ENCODE measurements at places on chromosomes 2 and 18.
A peak's percentile ranks its signal among the peaks of the same experiment; 100 is the strongest.

DNA sequence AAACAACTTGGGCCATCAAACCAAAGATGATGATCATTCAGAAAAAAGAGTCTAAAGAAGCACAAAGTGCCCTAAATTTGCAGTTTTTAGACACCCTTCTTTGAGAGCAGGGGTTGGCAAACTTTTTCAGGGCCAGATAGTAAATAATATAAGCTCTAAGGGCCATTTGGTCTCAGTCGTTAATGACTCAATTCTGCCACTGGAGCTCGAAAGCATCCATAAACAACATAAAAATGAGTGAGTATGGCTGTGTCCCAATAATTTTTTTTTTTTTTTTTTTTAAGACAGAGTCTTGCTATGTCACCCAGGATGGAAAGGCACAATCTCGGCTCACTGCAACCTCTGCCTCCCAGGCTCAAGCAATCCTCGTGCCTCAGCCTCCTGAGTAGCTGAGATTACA lies 152.3 kb downstream of the DTNB start:
- no peak for DNase-seq

GRCh38 chr18:45423659-45424058 lies 191.6 kb upstream of the SLC14A2 start:
- DNase-seq, result no peak

DNA sequence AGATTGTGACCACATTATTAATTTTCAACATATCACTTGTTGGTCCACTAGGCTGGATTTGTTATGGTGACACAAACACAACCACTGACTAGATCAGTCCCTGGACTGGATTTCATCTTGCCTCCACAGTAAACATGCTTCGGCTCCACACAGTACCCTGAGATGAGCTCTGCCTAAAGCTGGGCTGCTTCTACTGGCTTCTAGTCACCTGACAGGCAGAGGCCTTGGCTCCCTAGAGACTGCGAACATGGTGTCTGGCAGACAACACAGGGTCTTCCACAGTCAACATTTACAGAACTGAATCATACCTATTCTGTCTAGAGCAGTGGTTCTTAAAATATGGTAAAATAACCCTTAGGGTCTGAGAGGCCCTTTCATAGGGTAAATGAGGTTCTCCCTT lies 69.2 kb downstream of the RIT2 start:
- no peak for DNase-seq

GRCh38 chr2:85792783-85793441 lies 39.1 kb downstream of the ATOH8 start:
- no peak for DNase-seq

GRCh38 chr2:29042561-29043075 lies 31.7 kb downstream of the PCARE start:
- DNase-seq, result no peak

DNA sequence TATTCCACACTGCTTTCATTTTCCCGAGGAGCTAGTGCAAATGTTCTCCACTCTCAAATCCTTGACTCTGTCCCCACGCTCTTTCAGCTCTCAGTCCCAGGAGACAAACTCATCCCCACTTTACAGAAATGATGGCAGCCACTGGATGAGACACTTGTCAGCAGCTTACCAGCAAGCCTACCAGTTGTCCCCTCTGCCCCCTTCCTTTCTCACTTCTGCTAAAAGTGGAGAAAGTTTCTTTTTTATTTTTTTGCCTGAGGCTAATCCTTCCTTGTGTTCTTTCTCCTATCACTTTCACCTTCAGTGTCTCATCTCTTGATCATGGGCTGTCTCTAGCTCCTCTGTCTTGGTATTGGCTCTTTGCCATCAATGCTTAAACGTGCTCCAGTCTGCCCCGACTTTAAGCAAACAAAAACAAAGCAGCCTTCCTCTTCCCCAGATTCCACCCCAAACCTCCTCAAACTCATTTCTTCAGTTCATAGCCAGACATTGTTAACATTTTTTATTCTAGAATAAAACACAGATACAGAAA lies 64.5 kb downstream of the TTC32 start:
- no peak for DNase-seq

DNA sequence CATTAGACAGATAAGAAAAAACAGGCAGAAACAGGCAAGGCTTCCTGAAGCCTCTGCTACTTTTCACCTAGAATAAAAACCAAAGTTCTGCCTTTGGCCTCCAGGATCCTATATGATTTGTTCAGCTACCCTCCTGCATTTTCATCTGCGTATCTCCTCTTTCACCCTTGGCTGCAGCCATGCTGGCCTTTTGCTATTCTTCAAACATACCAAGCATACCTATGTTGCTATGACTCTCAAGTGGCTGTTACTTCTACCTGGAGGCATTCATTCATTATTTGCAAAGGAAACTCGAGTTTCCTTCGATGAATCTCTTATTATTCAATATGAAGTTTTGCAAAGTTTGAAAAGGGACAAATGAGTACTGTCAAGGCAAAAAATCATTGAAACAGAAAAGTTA lies 106.4 kb upstream of the HNMT start:
- DNase-seq, result no peak

DNA sequence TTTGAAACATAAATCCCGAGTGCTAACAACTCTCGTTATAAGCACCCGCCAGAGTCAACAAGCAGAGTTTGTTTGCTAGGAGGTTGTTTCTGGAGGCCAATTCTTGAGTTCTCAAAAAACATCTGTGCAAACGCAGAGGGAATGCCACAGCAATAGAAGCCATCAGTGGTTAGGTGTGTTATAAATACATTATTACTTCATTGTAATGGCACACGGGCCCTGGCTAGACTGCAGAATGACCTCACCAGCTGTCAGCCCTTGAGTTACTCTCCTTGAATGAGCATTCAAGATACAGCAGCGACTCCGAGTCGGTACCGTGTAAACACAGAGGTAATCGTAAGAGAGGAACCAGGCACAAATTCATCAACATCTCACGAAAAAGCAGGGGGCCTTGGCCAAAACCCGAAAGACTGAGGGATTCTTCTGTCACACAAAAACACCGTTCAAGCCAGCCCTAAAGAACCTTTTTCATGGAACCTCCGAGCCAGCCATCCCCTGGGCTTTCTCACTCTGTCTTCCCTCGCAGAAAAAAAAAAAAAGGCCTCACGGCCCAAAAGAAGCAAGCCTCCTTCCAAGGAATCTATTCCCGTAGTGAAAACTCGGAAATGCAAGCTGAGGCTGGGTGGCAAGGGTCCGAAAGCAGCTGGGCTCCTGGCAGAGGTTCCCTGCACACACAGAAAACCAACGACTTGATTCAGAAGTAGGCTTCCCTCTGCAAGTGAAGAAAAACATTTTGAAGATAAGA lies 133.7 kb upstream of the MEIS1 start:
- no peak for DNase-seq

DNA sequence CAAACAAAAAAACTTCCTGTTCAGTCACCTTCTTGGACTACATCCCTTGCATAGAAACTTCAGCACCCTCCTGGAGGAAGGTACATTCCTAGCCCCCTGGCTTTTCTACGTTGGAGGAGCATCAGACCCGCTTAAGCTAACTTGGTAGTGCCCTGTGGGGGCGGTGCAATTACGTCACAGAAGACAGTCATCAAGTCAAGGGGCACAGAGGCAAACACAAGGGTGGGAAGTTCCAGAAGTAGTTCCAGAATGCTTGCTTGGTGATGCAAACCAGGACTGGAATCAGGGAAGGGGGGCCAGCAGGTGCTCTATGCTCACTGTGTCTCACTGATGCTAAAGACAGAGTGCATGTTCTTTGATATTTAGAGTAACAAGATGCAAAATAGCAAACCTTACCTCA lies 15.2 kb upstream of the AGFG1 start:
- no peak for DNase-seq

GRCh38 chr2:112004253-112004645 lies 50.8 kb upstream of the TMEM87B start:
- DNase-seq, result no peak

- DNase-seq, result no peak
Measured at GRCh38 chr2:43073401-43073825, 153.0 kb downstream of the ZFP36L2 start.

GRCh38 chr2:54228945-54229344 lies 27.1 kb downstream of the TSPYL6 start:
- DNase-seq, result no peak

GRCh38 chr18:58635891-58636290 lies 7.0 kb upstream of the ALPK2 start:
- DNase-seq, result no peak

GRCh38 chr18:22977847-22978701 lies 44.9 kb downstream of the RBBP8 start:
- peak; percentile 93 for DNase-seq

GRCh38 chr2:54387059-54387991 lies 68.8 kb upstream of the SPTBN1 start:
- no peak for DNase-seq

DNA sequence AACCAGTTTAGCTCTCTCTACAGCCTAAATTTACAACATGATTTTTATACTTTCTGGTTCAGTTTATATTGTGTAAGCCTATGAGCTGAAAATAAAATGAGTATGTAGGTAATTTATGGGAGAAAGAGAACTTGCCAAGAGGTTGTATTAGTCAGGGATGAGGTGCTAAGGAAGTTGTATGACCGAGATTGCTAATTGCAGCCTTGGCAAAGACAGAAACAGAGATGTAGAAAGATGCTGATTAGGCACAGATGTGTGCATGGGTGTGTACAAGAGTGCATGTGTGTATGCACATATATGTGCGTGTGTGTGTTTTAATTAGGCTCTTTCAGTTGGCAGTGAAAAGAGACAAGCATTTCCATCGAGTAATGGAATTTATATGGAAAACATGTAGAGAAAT lies 213.9 kb downstream of the FBXO15 start:
- no peak for DNase-seq
